ENCODE measurements at places on chromosomes 1 and 21.

DNA sequence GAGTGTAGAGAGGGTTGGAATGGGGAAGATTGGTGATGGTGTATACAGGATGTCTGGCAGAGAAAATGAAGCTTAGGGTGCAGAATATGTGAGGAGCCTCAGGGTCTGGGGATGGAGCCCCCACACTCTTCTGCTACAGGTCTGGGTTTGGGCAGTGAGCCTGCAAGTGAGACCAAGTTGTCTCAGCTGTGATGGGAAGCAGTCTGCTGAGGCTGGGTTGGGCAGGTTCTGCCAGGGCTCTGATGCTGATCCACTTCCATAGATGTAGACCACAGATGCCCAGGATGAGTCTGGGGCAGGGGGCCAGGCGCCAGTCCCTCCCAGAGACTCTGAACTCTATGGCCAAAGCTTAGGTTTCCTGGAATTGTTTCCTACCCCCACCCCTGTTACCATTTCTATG, 516.9 kb downstream of the PTPRU start:
- DNase-seq = no peak

DNA sequence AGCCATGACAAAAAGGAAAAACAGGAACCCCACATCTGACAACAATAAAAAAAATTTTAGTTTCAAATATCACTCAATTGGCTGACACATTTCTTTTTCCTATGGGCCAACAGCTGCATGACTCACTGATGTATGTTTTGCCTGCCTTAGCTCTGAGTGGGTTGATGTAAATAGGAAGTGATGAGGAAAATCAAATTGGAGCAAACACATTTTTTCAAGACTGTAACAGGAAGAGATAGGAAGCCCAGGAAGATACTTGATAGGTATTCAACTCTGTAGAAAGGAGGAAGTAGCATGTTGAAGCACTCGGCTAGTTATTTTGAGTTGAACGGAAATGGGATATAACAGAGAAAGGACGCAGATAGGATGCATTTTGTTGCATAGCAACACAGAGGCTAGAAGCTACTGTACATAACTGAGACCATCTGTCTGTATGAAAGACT, 168.0 kb upstream of the NR5A2 start:
- peak; percentile 49 for DNase-seq

DNA sequence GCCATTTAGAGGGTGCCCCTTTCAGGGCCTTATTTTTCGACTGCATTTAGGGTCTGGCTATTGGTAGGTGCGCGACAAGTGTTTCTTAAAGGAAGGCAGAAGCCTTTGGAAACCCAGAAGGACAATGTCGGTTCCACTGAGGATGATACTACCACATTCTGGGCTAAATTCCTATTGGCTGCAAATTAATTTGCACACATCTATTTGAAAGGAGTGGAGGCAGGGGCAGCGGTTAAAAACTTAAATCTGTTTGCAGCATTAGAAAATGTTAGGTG, 1.1 kb downstream of the PATJ start:
- no peak for DNase-seq

- DNase-seq = no peak
These were observed 77.9 kb downstream of the NEK7 start for GRCh38 chr1:198234520-198235251.

- no peak for DNase-seq
These were observed 63.1 kb upstream of the MUTYH start for GRCh38 chr1:45403298-45403697.

GRCh38 chr1:206975306-206975705, 5.0 kb upstream of the FCAMR start:
- DNase-seq = no peak

- no peak for DNase-seq
These were observed 43.5 kb downstream of the DOP1B start for GRCh38 chr21:36200081-36200561.

- DNase-seq = no peak
These were observed 445.0 kb downstream of the SETD4 start for GRCh38 chr21:35615325-35615724.

- DNase-seq = no peak
These were observed 144.3 kb downstream of the DNM3 start for GRCh38 chr1:171985639-171986038.

DNA sequence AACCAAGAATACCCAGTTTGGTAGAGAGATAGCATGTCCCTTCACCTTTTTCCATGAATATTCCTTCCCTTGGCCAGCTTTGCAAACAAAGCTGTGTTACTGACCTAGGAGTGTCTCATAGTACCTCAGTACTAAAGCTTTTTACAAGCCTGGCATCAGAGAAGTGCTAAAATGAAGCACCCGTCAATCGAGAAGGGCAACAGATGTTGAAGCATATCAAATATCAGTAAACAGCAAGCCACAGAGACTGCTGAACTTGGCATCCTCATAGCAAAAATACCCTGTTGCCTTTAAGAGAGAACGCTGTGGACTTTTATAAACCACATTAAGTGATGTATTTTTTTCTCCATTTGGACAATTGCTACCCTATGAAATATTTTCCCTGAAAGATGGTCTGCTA, 128.6 kb upstream of the HOOK1 start:
- DNase-seq = no peak

DNA sequence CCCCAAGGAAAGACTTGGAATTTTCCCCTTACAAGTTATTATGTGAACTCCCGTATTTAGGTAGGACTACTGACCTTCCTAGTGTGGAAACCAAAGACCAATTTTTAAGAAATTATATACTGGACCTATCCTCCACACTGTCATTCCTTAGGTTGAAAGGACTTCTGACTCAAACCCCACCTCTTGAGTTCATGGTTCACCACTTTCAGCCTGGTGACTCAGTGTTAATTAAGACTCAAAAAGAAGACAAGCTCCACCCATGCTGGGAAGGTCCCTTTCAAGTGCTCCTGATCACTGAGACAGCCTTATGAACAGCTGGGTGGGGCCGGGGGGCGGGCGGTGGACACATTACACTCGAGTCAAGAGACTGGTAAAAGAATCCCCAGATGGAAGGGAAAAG, 113.2 kb downstream of the LRRC53 start:
- DNase-seq = no peak

DNA sequence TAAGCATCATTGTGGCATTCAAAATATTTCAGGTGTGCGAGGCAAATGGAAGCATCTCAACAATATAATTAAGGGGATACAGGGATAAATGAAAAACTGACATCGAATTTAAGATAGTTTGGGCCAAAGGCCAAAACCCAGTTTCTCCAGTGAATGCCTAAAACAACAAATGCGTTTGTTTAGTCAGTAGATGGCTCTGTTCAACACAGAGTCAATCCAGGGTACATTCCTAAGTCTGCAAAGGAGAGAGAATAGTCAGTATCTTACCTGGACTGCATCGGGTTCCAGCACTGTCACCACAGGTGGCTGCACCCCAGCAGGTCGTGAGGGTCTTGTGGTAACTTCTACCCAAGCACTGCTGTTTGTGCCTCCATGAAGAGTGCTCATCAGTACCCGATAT, 321.1 kb downstream of the KCTD3 start:
- no peak for DNase-seq

DNA sequence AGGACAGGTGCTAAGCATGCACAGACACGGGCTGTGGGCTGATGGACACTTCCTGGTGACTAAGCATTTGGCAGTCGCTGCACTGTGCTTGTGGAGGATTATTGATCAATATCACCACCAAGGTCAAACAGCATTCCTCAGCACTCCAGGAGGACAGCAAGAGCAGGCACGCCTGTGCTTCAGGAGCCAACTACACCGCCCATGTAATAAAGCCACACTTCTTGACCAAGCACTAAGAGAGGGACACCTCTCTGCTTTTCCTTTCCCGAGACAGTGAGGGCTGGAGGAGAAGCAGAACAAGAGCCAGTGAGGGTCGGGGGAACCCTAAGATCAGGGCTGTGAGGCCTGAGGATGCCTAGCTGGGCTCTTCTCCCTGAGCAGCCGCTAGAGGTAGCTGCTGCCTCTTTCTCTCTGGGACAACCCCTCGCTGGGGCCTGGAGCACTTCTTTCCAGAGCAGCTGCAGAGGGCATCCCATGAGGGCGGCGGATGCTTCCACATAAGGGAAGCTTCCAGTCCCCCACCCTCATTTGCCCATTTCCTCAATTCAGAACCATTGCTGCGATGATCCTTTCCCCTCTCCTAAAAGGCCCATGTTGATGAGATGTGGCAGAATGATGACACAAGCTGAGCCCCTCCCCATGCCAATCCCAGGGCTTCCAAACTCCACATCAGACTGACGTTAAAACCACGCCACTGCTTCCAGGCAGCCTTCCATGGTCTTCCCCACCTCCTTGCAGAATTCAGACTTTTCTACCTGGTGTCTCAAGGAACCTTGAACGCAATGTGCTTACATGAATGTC, 19.1 kb downstream of the RAB7B start:
- no peak for DNase-seq

DNA sequence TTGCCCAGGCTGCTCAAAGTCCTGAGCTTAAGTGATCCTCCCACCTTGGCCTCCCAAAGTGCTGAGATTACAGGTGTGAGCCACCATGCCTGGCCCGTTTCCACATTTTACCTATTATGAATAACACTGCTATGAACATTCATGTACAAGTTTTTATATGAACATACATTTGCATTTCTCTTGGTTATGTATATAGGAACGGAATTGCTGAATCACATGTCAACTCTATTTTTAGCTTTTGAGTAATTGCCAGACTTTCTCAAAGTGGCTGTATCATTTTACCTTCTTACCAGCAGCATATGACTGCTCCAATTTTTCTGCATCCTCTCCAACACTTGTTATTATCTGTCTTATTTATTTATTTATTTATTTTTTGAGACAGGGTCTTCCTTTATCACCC, 2.7 kb downstream of the SPATA21 start:
- no peak for DNase-seq

GRCh38 chr1:228958741-228959140, 223.5 kb downstream of the RHOU start:
- no peak for DNase-seq

DNA sequence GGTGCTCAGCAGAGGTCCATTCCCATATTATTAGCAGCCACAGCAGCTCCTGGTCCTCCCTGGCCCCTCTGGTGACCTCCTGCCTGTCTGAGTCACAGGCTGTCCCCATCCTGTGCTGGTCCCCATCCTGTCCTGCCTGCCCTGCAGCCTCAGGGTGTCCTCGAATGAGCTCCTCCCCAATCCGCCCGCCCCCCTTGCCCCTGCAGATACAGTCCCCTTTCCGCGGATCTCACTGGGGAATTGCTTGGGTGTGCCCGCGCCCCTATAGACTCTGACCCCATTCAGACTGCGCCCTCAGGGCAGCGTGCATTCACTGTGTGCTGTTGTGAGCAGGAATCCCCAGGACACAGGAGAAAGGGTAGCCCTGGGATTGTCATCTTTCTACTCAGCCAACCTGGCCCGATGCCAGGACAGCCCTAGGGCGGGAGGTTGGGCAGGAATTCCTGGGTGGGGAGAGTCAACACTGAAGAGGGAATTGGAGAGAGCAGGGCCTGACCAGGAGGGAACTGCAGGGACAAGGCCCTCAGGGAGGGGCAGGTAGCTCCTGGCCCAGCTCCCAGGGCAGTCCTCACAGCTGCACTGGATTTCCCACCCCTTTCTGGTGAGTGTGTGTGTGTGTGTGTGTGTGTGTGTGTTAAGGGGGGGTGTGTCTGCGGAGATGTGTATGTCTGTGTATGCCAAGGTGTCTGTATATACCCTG, 1.1 kb upstream of the GUCA2A start:
- no peak for DNase-seq

GRCh38 chr1:221816899-221817298, 75.0 kb upstream of the DUSP10 start:
- DNase-seq = no peak

DNA sequence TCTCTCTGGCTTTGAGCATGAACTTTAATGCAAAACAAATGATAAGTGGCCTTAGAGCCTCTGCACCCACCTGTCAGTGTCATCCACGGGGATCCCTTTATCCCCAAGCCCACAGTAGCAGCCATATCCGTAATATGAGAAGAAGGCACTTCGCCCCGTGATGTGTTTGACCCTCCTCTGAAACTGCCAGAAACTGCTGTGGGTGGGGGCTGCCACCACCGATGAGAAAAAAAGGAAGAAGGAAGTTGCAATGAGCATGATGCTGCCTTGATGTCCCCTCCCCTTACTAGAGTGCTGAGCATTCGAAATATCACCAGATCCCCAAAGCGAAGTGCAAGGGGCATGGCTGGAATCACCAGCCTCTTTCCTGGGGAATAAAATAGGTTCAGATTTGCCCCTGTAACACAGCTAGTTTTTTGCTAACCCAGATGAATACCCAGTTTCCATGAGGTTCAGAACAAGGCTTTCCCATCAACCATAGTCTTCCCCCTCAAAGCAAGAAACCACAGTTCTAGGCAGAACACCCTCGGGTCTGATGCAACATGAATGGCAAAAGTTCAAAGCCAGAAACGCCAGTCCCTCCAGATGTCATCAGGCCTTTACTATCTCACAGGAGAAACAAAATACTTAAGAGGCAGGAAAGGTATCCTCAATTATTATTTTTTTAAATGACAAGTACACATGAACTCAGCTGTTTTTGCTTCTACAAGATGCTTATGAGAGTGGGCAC, 10.8 kb upstream of the UBXN10 start:
- DNase-seq = no peak

- no peak for DNase-seq
These were observed 218.2 kb upstream of the ADGRL2 start for GRCh38 chr1:81582467-81582986.

DNA sequence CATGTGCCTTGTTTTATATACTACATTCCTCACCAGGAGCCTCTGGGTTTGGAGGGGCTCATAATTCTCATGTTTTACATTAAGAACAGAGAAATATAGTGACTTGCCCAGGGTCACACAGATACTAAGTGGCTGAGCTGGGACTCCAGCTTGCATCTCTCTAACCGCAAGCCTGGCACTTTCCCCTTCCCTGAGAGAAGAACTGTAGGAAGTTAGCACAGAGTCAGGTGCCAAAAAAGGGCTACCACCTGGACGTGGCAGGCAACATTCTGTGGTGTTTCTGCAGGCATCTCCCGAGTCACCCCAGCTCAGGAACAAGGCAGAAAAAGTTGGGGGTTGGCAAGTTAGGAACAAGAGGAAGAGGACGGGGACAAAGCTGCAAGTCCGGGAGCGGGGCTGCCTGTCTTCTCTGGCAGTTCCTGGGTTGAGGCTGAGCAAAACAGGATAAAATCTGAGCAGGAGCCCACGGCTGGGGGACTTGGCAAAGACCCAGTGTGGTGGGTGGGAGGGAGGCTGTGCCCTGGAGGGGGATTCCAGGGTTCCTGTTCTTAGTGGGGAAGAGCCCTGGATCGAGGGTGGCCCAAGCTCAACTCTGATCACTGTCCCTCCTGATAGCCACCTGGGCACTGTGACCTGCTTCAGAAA, 9.8 kb downstream of the PLA2G5 start:
- no peak for DNase-seq

DNA sequence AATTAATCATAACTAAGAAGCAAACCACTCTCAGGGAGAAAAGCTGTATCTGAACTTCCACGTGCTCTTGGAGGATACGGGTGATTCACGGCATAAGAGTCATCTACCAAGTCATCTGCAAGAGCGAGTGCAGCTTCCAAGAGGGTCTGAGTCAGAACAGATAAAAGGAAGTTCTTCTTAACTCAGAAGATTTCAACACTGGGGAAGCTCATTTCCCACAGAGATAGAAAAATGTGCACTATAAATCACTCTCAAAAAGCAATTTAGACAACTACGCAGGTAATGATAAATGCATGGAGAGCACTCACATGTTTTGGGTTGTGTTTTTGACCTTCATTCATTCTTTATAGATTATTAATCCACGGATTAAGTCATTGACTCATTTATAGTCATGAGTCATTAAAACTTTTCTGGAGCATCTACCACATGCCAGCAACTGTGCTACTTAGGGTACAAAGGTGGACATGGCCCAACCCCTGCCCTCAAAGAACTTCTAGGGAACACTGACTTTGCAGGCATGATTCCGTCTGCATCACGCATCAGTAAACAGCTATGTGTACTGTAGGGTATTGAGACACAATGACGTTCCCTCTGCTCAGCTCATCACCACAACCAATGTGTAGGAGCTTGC, 20.8 kb downstream of the KCNJ15 start:
- no peak for DNase-seq

All from KG1 (cell line).